ENCODE measurements at places on chromosomes 16 and 17.
A peak's percentile ranks its signal among the peaks of the same experiment; 100 is the strongest.

DNA sequence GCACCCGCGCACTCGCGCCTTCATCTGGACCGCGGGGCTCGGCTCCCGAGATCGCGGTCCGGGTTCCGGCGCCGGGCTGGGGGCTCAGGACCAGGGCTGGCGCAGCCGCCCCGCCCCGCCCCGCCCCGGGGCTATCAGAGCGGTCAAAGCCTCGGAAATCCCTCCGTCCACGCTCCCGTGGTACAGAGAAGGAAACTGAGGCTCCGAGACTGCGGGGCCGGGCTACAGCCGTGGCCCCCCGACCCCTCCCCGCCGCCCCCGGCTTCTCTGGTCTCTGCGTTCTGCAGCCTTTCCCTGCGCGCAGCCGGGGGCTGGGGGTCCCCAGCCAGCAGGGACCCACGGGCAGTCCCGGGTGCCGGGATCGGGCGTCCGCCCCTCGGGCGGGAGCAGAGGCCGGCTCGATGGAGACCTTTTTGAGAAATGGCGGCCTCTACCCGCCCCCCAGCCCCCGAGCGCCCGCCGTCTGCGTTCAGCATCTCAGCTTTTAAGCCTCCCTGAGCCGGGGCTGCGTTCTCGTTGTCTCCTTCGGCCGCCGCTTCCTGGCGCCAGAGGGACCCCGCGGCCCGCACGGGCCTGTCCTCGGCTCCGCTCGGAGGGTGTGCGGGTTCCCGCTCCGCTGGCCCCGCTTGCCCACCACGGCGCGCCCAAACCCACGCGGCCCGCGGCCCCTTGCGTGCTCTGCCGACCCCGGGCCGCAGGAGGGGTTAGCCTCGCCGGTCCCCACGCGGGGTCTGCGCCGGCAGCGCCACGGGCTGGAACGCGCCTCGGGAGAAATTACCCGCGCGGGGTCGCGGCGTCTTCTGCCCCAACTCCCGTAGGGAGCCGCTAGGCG lies 1.5 kb upstream of the NPTX1 start:
- peak; percentile 37 for DNase-seq

GRCh38 chr16:26649381-26650045 lies 417.2 kb upstream of the C16orf82 start:
- DNase-seq: no peak

DNA sequence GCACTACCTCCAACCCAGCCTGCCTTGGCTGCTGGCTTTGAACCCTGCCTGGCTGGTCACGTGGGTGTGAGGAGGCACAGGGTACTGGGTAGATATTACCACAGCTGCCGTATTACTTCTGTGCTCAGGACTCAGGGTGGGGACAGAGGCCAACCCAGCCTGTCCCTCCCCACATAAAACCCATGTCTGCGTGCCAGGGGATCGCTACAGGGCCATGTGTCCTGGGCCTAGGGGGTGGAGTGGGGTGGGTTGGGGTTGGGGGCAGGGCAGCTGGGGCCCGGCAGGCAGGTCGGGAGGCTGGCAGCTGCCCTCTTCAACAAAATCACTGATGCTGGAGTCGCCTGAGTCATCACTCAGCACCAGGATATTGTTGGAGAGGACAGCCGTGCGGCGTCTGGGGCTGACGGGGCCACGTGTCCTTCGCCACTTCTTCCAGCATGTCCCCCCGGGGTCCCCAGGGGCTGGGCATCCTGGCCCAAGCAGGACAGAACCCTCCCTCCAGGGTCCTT lies 39.7 kb upstream of the PVALEF start:
- no peak for DNase-seq

DNA sequence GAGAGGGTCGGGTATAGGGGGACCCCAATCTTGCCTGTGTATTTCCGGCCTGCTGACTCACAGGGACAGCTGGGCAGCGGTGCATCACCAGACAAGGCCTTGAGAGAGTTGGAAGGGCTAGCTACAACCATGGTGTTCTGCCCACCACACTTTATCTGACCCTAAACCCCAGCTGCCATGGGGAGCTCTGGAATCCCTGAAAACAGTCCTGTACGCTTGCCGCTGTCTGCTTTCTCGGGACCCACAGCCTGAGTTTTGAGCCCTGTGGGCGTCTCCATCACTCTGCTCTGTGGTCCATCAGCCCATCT lies 100.4 kb upstream of the GSE1 start:
- DNase-seq: no peak

DNA sequence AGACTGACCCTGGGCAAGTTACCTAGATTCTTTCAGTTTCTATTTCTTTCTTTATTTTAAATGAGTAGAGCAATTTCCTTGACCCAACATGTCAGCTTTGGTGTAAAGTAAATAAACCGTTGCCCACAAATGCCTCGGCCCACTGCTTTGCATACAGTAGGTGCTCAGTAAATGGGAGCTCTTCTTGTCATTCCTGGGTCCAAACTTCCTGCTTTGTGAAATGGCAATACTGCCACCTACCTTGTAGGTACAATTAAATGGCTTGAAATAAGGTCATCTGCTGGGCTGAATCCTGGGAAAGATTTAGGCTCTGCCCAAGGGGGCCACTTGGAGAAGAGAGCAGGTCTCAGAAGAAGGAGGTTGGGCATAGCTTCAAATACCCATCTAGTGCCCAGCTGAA lies 253.0 kb downstream of the HS3ST3B1 start:
- no peak for DNase-seq

DNA sequence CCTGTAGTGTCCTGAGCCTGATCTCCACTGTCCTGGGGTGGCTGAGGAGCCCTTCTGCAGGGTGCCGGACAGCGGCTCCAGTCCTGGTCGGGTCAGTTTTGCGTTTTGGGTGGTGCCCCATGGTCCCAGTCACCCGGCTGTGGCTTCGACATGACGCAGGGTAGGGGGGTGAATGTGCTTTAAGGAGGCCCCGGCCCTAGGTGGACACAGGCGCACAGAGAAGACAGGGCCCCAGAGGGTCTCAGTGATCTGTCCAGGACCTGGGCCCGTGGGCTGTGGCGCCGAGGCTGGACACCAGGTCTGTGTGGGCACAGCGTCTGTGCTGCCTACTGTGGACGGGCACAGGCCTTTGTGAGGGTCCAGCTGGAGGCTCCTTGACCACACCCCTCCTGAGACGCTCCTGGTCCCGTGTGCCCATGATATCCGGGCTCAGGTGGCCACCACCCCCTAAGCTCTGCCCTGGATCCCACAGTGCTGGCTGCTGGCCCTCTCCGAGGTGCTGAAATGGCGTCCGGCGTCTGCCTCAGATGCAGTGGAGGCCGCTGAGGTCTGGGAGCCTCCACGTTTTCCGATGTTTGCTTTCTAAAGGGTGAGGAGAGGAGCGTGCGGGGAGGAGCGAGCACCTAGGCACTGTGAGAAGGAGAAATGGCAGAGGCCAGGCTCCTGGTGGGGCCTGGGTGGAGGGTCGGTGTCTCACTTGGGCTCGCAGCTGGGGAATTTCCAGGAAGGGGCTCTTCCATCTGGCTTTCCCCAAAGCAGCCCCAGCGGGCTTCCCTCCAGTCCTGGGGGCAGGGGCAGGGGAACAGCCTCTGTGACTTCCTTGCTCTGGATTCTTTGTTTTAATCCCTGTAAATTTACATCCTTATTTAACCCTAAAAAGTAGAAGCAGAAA lies 56.1 kb upstream of the ACSF3 start:
- DNase-seq: peak; percentile 52

- DNase-seq: no peak
Measured at GRCh38 chr16:71649704-71650103, 23.7 kb downstream of the MARVELD3 start.

- DNase-seq: no peak
Measured at GRCh38 chr17:80781807-80782277, 209.8 kb upstream of the CHMP6 start.

GRCh38 chr16:65984296-65984695 lies 382.2 kb upstream of the CDH5 start:
- DNase-seq: no peak

DNA sequence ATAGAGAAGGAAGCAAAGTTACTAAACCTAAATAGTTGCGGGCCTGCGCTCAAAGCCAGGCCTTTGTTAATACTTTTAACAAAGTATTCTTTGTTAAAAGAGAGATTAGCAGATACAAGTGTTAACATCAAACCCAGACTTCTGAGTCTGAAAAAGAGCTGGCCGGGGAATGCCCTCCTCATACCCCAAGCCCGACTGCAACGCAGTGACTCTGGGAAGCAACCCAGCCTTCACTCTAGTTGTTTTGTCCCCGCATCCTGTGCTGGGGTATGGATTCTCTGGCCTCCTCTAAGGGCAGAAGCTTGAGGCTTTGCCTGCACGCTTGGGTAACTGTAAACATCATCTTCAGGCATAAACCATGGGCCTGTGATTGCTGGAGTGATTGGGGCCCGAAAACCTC lies 48.3 kb downstream of the ADCY7 start:
- no peak for DNase-seq

DNA sequence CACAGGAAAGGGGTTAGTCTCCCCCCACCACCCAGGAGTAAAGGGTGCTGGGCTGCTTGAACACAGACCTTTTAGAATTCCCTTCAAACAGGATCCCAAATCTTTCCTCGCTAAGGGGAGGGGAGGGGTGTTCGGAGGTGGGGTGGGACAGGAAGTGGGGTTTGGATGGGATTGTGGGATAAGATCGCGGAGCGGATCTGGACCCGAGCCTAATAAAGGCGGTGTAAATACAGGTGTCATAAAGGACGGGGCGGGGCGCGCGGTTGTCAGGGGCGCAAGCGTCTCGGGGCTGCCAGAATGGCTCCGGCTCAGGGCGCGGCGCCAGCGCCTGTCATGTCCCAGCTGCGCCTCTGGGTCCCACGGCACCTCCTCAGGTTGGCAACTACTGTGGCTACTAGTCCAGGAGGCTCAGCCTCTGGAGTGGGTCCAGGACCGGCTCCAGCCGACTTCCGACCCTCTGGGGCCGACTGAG lies 59.8 kb upstream of the FBXO47 start:
- DNase-seq: no peak
